ENCODE measurements at places on chromosomes 4 and X.

- no peak for DNase-seq
Observed at GRCh38 chr4:7323872-7324650, 110.7 kb downstream of the PSAPL1 start.

GRCh38 chrX:7996414-7996813 is 69.2 kb upstream of the PNPLA4 start:
- no peak for DNase-seq

DNA sequence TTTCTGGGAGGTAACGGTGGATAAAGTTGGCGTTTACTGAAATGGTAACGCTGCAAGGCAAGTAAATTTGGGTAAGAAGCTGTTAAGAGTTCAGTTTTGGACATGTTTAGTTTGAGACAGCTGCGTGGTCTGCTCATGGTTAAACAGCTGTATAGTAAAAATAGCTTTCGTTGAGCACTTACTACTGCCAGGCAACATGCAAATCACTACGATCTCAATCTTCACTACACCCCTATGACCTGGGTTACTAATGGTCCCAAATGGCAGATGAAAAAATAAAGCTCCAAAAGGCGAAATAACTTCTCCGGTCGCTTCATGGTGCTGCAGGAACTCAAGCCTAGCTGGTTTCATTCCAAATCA is 22.2 kb downstream of the FABP2 start:
- DNase-seq: no peak

DNA sequence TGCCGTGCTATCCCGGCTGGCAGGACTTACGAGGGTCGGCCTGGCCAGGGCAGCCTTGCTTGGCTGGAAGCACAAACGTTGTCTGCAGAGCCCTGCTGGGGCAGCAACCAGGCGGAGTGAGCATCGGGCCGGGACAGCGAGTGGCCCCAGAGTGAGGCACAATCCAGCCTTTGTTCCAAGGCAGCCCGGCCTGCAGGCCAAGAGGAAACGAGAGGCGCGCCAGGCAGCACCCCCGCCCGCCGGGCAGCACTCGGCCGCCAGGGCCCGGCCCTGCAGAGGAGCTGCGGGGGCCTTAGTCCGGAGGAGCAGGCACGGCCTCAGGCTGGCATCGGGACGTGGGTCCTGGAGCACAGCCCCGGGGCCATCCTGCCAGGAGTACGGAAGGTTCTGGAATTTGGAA is 24.1 kb downstream of the FGFRL1 start:
- DNase-seq: no peak

GRCh38 chr4:12439633-12440305 is 1011.1 kb upstream of the HS3ST1 start:
- DNase-seq: no peak

DNA sequence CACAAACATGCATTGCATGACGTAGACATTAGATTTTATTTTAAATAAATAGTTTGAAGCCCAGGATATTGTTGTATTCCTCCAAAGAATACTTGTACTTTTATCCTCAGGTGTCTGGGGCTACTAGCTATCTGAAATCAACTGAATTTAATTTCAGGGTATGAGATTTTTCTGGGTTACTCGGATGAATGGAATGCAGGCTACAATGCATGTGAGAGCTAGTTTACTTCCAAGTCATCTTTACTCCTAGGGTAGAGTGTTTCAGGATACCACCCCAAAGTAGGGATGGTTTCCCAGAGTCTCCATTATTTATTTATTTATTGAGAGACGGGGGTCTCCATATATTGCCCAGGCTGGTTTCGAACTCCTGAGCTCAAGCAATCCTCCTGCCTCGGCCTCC is 66.4 kb downstream of the HPRT1 start:
- DNase-seq: no peak

DNA sequence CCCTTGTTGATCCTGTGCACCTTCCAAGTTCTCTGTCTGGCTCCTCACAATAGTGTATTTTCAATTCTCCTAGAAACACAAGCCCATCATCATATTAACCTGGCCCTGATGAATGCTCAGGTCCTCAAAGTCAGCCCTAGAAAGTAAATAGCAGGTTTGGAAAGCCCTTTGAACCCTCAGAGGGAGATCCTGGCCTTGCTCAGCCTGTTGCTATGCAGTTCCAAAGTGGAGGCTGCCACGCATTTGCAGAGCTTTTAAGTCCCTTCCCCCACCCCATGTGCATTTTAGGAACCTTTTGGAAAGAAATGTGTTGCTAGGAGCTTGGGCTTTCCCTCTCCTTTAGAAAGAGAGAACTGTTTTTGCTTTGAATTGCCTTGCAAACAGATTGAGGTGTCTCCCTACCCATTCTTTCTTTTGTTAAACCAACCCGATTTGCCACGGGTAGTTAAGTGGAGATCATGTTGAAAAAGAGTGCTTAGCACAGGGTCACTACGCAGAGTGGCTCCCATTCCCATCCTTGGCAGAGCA is 12.2 kb downstream of the MAMLD1 start:
- DNase-seq: no peak

GRCh38 chr4:57766341-57766740 is 656.2 kb upstream of the IGFBP7 start:
- DNase-seq: no peak

- no peak for DNase-seq
Observed at GRCh38 chrX:140762061-140762460, 52.5 kb downstream of the LINC00632 start.
